Dermis blood vessel endothelial cell (primary cell): ENCODE measurements at places on chromosomes 2 and 18. TPM values are rescaled to one million over a fixed set of nuclear protein-coding genes. Genes with fewer than 3 reads are reported as not detected.

Gene HTR2B
- total RNA-seq = 4.4 and 4.8 TPM in 2 replicates

Gene COX7A2L
- 116 and 230 TPM in 2 replicates for total RNA-seq

Gene IL36RN
- total RNA-seq = not detected in 2 replicates

GRCh38 chr2:164496881-164497280 lies 124.4 kb downstream of the GRB14 start:
- DNase-seq = no peak

- no peak for DNase-seq
Measured at GRCh38 chr2:231583982-231584381, 8.7 kb upstream of the TEX44 start.

DNA sequence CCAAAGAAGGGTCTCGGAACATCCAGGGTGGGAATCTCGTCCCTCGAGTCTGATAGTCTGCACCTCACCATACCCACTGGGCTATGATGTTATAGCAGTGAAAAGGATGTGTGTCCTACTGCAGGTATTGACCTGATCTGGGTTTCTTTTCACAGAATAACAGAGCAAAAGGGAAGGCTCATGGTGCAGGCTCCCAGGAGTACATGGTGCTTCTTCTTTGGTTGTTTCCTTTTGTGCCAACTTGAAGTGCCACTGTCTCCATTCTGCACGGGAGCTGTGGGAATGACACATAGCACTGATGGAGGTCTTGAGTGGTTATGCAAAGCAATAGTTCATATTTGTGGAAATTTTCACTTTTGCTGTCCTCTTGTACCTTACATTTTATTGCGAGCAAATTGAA lies 72.2 kb upstream of the EML6 start:
- DNase-seq = no peak

DNA sequence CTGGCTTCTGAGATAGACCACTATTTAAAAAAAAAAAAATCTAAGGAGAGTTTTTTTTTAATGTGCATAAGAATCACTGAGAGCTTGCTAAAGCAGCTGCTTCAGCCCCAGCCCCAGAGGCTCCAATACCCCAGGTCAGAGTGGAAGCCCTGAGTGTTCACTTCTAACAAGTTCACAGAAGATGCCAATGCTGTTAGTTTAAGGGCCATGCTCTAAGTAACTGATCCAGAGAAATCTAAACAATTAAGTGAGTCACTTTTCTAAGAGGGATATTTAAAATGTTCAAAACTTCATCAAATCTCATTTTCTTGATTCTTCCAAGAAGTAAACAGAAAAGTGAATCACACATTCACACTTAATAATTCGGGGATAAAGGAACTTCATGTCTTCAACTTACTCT lies 126.4 kb upstream of the CD226 start:
- no peak for DNase-seq

- DNase-seq = no peak
Measured at GRCh38 chr2:121649149-121649595, at the start of gene CLASP1. Gene CLASP1, minus strand, starts transcription at chr2:121649462. Its CDS starts 43,567 bp downstream, at chr2:121605895.

GRCh38 chr2:21539685-21540084 lies 415.9 kb downstream of the TDRD15 start:
- no peak for DNase-seq

GRCh38 chr2:83394134-83394904 lies 1064.8 kb downstream of the SUCLG1 start:
- no peak for DNase-seq

DNA sequence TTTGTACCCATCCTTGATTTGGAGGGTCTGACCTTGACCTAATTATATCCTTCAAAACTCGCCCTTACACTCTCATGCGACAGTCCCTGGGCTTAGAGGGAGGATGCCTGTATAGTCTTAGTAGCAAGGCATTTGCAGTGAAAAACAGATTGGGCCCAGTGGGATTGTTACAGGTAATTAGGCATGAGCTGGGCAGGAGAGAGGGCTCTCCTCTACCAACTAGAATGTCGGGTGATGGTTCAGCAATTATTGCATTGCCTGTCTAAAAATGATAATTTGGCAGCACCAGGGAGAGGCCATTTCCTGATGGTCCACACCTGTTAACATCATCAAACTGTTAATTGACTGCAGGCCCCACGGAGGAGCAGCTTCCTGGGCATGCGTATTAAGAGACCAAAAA lies 32.4 kb downstream of the COMMD1 start:
- DNase-seq = no peak

GRCh38 chr2:70113359-70114070 lies 26.2 kb downstream of the PCBP1 start:
- DNase-seq = no peak

- DNase-seq = no peak
Measured at GRCh38 chr2:200258881-200259576, 47.5 kb upstream of the SPATS2L start.

GRCh38 chr18:43341014-43341413 lies 63.7 kb upstream of the SYT4 start:
- DNase-seq = no peak

- no peak for DNase-seq
Measured at GRCh38 chr2:170587117-170587516, 128.0 kb upstream of the SP5 start.

DNA sequence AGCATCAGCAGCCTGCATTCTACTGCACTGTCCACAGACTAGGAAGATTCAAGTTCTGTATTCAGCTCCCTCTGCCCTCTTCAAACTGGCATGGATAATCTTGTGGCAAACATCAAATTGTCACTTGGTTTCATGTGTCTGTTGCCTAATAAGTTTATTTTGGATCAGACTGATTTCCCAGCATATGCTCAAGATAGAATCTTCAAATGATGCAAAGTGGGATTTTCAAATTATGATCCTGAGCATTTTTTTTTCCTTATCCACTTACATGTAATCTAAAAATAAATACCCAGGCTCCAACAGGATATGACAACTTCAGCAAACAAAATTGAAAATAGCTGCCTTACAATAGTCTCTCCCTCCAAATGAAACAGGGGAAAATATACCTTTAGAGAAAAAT lies 160.9 kb upstream of the VRK2 start:
- no peak for DNase-seq

DNA sequence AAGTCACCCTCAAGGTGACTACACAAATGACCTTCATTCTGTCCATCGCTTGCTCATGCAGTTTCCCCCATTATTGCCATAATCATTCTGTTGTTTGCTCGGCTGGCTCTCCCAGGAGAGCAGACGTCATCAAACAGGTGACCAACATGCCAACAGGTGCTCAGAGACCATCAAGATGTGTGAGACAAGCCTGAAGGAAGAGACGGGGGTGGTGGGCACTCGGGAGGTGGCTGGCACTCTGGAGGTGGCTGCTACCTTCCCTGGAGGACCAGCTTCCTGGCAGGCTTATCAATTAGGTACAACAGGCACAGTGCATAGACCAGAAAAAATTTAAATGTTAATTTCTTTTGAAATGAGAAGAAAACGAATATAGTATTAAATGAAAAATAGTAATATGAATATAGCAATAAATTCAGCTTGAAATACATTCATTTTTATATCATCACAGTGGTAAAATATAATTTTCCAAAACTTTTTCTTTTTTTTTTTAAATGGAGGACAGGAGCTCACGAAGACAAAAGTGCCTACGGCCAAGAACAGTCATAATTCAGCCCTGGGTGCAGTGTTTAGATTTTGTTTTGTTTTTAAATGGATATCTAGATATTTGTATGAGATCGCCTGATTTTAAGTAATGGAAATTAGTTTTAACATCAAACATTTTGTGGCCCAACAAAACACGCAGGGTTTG lies 16.9 kb upstream of the HAAO start:
- DNase-seq = no peak

DNA sequence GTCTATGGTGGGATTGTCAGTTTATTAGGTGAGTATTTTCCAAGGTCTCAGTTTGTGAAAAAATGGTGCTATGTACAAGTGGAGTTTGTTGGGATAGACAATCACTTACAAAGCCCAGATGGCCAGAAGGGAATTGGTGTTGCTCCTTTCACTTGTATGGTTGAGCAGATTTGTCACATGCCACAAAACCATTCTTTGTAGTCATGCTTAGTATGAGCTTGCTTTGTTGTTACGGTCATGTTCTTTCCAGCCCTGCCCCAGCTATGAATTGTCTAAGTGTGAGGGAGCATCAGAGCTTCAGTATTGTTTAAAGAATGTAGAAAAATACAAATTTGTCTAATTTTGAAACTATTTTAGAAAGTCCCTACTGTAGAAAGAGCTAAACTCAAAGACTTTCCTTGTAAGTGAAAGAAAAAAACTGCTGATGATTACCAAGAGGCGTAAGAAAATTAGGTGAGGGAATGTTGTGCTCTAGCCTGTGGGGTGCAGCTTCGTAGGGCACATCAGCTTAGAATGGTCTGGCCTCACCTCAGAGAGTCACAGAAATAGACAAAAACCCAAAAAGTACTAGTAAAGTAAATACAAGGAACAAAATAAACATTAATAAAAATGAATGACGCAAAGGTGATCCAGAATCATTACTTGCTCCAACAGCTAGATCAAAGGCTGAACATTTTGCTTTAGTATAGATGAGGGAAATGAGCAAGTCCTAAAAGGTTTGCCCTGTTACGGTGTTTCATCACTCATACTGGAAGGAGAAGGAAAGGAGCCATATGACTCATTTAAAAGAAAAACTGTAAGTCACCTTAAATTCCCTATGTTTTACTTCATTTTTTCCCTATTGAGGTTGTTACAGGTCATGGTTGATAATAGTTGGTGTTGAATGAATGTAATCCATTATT lies 9.2 kb downstream of the TGIF1 start:
- peak; percentile 61 for DNase-seq
